ENCODE measurements at places on chromosomes 7 and 10.

GRCh38 chr7:151873402-151873965, 3.4 kb downstream of the PRKAG2 start:
- H3K36me3 ChIP-seq, result no peaks in the 10 kb centered on the region
- DNase-seq, result no peak
- H3K4me3 ChIP-seq, result no peak overlapping the region
- peaks cover 3% of the 10 kb centered on the region for H3K4me1 ChIP-seq
- H3K27me3 ChIP-seq, result no peaks in the 10 kb centered on the region

- no peaks in the 10 kb centered on the region for H3K4me1 ChIP-seq
- H3K4me3 ChIP-seq, result no peak overlapping the region
- no peak for DNase-seq
- H3K27ac ChIP-seq, result no peak overlapping the region
- no peaks in the 10 kb centered on the region for H3K36me3 ChIP-seq
Measured at GRCh38 chr10:15378569-15378968, 7.5 kb upstream of the FAM171A1 start.

GRCh38 chr10:119502618-119503155, 39.8 kb downstream of the RGS10 start:
- peak overlapping the region; percentile 93 for H3K27ac ChIP-seq
- H3K4me1 ChIP-seq, result peaks cover 75% of the 10 kb centered on the region
- no peak for DNase-seq
- H3K27me3 ChIP-seq, result no peaks in the 10 kb centered on the region
- H3K36me3 ChIP-seq, result no peaks in the 10 kb centered on the region

DNA sequence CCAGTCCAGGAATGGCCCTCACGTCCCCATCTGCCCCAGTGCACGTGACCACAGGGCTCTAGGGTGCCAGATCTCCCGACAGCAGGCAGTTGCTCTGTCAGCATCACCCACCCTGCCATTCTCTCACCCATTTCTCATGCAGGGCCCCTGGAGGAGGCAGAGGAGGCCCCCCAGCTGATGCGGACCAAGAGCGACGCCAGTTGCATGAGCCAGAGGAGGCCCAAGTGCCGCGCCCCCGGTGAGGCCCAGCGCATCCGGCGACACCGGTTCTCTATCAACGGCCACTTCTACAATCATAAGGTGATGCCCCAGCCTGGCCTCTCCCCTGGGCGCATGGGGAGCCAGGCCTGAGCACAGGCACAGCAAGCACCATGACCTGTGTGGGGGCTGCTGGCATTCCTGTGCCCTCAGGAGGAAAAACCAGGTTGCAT, 6.1 kb upstream of the DEPP1 start:
- H3K4me1 ChIP-seq, result no peaks in the 10 kb centered on the region
- H3K36me3 ChIP-seq, result no peaks in the 10 kb centered on the region
- H3K27ac ChIP-seq, result no peak overlapping the region
- no peak overlapping the region for H3K4me3 ChIP-seq
- no peaks in the 10 kb centered on the region for H3K27me3 ChIP-seq
- DNase-seq, result no peak

- no peaks in the 10 kb centered on the region for H3K4me1 ChIP-seq
- no peak for DNase-seq
- H3K36me3 ChIP-seq, result no peaks in the 10 kb centered on the region
Measured at GRCh38 chr10:125559210-125559609, 123.8 kb downstream of the TEX36 start.

DNA sequence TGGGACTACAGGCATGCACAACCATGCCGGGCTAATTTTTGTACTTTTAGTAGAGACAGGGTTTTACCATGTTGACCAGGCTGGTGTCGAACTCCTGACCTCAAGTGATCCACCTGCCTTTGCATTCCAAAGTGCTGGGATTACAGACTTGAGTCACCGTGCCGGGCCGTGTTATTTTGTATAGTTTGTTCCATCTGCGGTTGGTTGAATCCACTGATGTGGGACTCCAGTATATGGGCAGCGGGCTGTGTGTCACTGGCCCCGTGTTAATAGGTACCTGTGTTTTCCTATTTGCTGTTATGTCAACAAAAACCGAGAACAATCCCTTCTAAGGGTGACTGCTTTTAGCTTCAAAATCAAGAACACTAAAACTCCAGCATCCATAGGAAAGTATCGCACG, 297.6 kb upstream of the PITRM1 start:
- peaks cover 26% of the 10 kb centered on the region for H3K4me1 ChIP-seq
- no peak for DNase-seq
- no peaks in the 10 kb centered on the region for H3K27me3 ChIP-seq
- no peak overlapping the region for H3K27ac ChIP-seq
- H3K36me3 ChIP-seq, result no peaks in the 10 kb centered on the region

GRCh38 chr10:119373294-119374102, 166.1 kb downstream of the GRK5 start:
- H3K36me3 ChIP-seq, result no peaks in the 10 kb centered on the region
- H3K27me3 ChIP-seq, result no peaks in the 10 kb centered on the region
- peaks cover 15% of the 10 kb centered on the region for H3K4me1 ChIP-seq
- DNase-seq, result no peak
- no peak overlapping the region for H3K27ac ChIP-seq

GRCh38 chr7:33876596-33877274, 28.6 kb upstream of the BMPER start:
- no peak overlapping the region for H3K27ac ChIP-seq
- DNase-seq, result no peak
- H3K4me3 ChIP-seq, result no peak overlapping the region
- no peaks in the 10 kb centered on the region for H3K27me3 ChIP-seq

- H3K27me3 ChIP-seq, result no peaks in the 10 kb centered on the region
- no peak overlapping the region for H3K4me3 ChIP-seq
- H3K27ac ChIP-seq, result no peak overlapping the region
- H3K4me1 ChIP-seq, result no peaks in the 10 kb centered on the region
- no peak for DNase-seq
- no peaks in the 10 kb centered on the region for H3K36me3 ChIP-seq
Measured at GRCh38 chr10:5576780-5577624, 52.2 kb downstream of the CALML3 start.

- H3K4me1 ChIP-seq, result peaks cover 2% of the 10 kb centered on the region
- H3K36me3 ChIP-seq, result no peaks in the 10 kb centered on the region
- no peak overlapping the region for H3K27ac ChIP-seq
- H3K27me3 ChIP-seq, result no peaks in the 10 kb centered on the region
- no peak overlapping the region for H3K4me3 ChIP-seq
- no peak for DNase-seq
Measured at GRCh38 chr7:38656968-38657367, 25.8 kb upstream of the AMPH start.

- no peaks in the 10 kb centered on the region for H3K4me1 ChIP-seq
- no peak overlapping the region for H3K4me3 ChIP-seq
- H3K27ac ChIP-seq, result no peak overlapping the region
- no peak for DNase-seq
- peaks cover 4% of the 10 kb centered on the region for H3K27me3 ChIP-seq
- no peaks in the 10 kb centered on the region for H3K36me3 ChIP-seq
Measured at GRCh38 chr10:127737563-127738511, 852 bp downstream of the FOXI2 start.

GRCh38 chr7:137755846-137756651, 90.7 kb downstream of the DGKI start:
- H3K4me3 ChIP-seq, result no peak overlapping the region
- no peaks in the 10 kb centered on the region for H3K27me3 ChIP-seq
- no peak overlapping the region for H3K27ac ChIP-seq

DNA sequence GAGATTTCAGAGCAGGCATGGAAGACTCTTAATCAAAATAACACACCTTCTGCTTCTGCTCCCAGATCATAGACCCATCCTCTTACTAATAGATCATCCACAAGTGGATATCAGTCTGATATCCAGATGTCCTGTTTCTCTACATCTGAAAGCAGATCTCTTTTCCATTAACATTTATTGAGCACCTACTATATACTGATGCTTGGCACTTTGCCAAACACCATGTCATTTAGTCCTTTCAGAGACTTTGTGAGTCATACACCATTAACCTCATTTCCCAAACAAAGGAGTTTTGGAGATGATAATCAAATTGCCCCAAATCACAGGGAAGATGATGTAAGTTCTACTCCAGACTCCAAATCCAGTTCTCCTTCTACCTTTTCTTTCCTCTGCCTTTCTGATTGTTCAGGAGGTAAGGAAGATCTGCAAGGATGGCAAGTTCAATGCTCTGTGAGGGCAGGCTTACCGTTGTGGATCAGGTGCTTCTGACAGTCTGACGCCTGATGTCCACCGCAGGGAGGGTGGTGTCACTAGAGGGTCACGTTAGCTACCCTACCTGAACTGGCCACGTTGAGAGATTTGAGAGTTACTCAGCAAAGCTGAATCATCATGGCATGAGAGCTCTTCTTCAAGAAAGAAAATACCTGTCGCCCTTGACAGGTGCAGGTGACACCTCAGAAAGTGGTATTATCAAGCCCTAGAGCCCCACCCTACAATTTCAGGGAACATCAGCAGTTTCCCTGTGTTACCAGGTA, 269.6 kb upstream of the ZMIZ1 start:
- no peaks in the 10 kb centered on the region for H3K36me3 ChIP-seq
- H3K4me1 ChIP-seq, result no peaks in the 10 kb centered on the region
- no peak overlapping the region for H3K27ac ChIP-seq
- no peak for DNase-seq
- H3K4me3 ChIP-seq, result no peak overlapping the region

- no peak overlapping the region for H3K27ac ChIP-seq
- no peak for DNase-seq
- H3K4me1 ChIP-seq, result no peaks in the 10 kb centered on the region
- no peak overlapping the region for H3K4me3 ChIP-seq
- H3K36me3 ChIP-seq, result peaks cover 2% of the 10 kb centered on the region
- no peaks in the 10 kb centered on the region for H3K27me3 ChIP-seq
Measured at GRCh38 chr10:129771576-129771975, 192.5 kb downstream of the EBF3 start.

DNA sequence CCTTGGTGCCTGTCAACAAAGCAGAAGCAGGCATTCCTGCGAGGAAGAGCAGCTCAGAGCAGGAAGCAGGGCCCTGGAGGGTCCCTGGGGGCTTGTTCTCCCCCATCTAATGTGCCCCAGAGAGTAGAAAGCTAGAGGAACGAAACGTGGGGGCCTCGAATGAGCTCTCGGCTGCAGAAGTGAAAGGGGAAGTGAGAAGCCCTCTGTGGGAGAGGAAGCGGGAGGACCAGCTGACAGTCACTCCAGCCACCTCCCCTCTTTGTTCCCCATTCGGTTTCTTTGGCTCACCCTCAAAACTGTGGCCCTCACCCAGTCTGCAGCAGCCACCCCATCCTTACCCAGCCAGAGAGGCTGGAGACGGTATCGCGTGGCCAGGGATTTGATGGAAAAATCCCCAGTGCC, 25.0 kb downstream of the C10orf105 start:
- no peaks in the 10 kb centered on the region for H3K27me3 ChIP-seq
- peak overlapping the region; percentile 39 for H3K27ac ChIP-seq
- no peaks in the 10 kb centered on the region for H3K36me3 ChIP-seq
- no peak overlapping the region for H3K4me3 ChIP-seq

All from T-cell (primary cell).